ENCODE measurements at places on chromosomes 12 and 14. TPM values are rescaled to one million over a fixed set of nuclear protein-coding genes. Genes with fewer than 3 reads are reported as not detected.

Gene EXOC3L4
- total RNA-seq, result not detected

Gene OGFOD2
- 10.4 TPM for total RNA-seq

Gene C1S
- 222 TPM for total RNA-seq

Gene CLEC9A
- total RNA-seq, result not detected

Gene CLEC4C
- total RNA-seq, result not detected

Gene FAM216A
- 6.5 TPM for total RNA-seq

Gene BBS10
- total RNA-seq, result 9.7 TPM

Gene TMEM52B
- not detected for total RNA-seq

Gene TAS2R42
- total RNA-seq, result not detected

Gene PRB2
- total RNA-seq, result not detected

Gene TAS2R14
- 2.9 TPM for total RNA-seq

Gene PLEKHD1
- total RNA-seq, result under 0.01 TPM

Gene MAP3K9
- total RNA-seq, result 1.7 TPM

Gene IAPP
- not detected for total RNA-seq

Gene FKBP3
- 16.6 TPM for total RNA-seq

Gene KRT75
- total RNA-seq, result not detected

Gene RTN1
- total RNA-seq, result 1.5 TPM

Gene REP15
- total RNA-seq, result 2.6 TPM

Gene ENO2
- 11.4 TPM for total RNA-seq

Gene PTPRB
- 0.49 TPM for total RNA-seq

Gene TMEM253
- not detected for total RNA-seq

Gene PEBP1
- 141 TPM for total RNA-seq

Gene ZDHHC22
- not detected for total RNA-seq

Gene PYGL
- 152 TPM for total RNA-seq
